ENCODE measurements at places on chromosomes 2 and 18.
A peak's percentile ranks its signal among the peaks of the same experiment; 100 is the strongest.

DNA sequence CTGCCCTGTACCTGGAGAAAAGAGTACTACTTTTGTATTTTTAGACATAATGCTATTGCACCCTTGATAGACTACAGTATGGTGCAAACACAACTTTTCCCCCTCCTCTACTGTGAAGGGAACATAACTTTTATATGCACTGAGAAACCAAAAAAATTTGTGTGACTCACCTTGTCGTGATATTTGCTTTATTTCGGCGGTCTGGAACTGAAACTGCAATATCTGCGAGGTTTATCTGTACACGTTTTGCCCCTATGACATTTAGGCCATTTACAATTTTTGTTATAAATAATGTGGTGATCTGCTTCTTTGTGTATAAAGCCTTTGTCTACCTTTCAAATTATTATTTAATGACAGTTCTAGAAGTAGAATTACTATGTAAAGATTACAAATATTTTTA, 34.4 kb upstream of the AAK1 start:
- DNase-seq, result no peak

DNA sequence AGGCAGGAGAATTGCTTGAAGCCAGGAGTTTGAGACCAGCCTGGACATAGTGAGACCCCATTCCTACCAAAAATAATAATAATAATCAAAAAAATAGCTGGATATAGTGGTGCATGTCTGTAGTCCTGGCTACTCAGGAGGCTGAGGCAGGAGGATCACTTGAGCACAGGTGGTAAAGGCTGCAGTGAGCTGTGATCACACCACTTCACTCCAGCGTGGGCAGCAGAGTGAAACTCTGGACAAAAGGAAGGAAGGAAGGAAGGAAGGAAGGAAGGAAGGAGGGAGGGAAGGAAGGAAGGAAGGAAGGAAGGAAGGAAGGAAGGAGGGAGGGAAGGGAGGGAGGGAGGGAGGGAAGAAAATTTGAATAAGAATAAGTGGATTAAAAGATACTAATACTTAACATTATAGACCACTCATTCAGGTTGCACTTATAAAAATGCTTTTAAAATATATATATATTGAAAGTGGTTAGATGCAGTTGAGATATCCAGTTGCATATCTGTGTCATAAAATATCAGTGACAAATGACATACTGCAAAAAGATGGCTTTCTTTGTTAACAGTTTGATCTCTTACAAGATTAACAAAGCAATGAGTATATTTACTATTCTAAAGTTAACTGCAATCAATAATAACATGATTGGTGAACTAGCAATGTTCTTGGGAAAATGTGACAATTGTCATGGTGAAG, 702.4 kb downstream of the CPS1 start:
- DNase-seq, result no peak

GRCh38 chr2:13308989-13309388, 592.3 kb downstream of the TRIB2 start:
- DNase-seq, result no peak

DNA sequence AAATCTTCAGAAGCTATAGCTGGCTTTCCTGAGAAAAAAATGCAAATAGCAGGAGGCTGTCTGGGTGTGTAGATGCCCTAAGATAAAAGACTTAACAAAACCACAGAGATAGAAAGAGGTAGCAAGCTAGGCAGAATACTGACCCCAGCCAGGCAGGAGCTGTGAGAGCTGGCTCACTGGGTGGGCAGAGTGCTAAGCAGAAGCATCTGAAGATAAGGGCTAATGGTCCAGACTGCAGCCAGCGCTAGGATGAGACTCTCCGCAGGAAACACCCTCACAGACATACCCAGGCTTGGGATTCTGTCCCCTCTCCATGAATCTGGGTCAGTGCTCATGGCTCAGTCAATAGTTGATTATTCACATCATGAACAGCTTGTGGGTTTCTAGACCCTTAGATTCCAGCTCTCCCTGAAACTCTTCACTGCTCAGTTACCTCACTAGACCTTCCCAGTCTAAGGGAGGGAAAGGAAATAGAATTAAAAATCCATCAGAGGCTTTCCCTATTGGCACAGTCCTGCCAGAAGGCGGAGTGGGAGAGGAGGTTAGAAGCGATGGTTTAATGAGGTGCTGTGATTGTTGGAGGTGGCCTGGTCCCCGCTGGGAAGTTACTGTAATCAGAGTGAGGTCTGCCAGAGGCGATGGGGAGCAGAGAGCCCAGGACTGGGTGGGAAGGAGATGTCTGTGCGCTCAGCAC, 21.4 kb upstream of the CCBE1 start:
- no peak for DNase-seq

DNA sequence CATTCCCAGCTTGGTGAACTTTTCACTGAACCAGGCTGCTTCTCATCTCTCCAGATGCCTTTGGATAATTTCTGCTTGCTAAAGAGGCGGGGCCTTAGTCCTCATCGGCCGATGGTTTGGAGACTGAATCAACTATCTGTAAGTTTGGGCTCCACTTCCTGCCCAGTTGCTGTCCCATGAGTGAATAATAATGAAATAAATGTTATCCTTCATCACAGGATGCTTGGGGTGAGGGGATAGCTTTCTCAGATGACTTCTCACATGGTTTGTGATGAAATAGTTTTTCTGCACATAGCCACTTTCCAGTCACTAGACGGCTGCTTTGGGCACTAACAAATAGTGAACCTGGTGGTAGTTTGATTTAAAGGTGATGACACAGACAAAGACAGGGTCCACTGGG, 376.6 kb upstream of the TRIB2 start:
- no peak for DNase-seq

DNA sequence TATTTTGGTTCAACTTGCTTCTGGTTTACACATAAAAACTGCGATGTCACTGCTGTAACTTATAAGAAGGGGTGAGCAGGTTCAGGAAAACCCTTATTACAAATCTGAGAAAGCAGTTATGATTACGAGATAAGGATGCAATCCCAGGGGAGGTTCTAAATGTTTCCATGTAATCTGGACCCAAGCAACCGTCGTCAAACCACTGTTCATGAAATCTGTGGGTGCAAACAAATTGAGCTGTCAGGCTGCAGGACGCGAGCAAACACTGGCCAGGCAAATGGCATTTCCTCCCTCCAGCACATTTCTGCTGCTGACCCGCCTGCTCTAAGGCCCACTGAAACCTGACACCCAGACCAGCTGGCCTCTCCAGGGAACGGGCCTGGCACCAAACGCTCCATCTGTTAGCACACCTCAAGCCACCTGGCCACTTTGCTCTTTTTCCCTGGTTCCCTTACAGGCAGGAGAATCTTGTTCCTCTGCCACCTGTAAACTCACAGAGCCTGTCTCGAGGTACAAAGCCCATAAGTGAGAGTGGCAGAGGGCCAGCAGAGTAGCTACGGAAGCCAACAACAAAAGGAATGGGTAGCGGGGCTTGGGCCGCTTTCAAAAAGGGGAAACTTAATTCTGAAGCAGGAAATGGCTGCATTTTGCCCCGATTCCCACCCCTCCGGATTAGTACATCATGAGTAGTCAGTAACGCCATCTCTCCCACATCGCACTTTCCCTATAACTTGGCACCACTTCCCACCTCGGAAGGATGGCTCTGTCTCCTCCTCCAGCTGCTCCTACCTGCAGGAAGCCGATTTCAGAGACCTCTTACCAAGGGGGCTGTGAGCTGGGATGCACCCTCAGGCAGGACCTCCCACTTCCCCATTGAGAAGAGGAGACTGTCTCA, 26.5 kb downstream of the CRACDL start:
- DNase-seq, result peak; percentile 43

GRCh38 chr2:227783404-227784138, 30.1 kb upstream of the CCL20 start:
- DNase-seq, result no peak

DNA sequence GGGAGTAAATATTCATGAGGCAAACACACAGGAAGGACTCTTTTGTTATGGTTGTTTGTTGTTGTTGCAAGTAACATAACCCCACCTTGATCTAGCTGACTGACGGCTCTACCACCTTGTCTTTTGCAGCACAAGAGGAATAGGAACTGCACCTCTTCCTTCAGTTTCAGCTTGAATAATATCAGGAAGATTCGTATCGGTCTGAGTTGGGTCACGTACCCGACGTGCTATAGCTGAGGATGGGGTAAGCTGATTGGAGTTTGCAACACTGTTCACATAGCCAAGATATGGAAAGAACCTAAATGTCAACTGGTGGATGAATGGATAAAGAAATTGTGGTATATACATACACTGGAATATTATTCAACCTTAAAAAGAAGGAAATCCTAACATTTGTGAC, 14.5 kb upstream of the IL1RN start:
- DNase-seq, result no peak

DNA sequence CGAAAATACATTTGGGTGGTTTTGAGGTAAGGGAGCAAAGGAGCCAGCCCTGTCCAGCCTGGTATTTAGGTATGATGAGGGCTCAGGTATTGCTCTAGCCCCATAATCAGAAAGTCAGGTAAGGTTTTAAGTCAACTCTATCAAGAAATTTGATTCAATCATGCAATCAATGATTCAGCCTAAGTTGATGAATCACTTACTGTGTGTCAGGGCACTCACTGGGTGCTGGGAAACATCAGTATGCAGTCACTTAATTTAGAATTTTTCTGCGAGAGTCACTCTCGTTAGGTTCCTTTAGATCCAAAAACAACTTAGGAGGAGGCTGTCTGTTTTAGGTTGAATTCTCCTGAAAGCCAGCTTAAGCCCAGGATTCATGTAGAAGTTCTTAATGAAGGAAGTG, 17.7 kb upstream of the SERPINB2 start:
- peak; percentile 68 for DNase-seq

DNA sequence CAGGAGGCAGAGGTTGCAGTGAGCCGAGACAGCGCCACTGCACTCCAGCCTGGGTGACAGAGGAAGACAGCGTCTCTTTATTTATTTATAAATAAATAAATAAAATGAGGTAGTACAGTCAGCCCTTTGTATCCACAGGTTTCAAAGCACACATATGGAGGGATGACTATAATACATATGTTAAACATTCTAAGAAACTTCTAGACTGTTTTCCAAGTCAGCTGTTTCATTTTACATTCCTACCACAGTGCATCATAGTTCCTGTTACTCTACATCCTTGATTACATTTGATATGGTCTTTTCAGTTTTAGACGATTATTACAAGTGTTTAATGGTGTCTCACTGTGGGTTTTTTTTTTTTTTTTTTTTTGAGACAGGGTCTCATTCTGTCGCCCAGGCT, 157.6 kb downstream of the ATAD2B start:
- no peak for DNase-seq

- peak; percentile 41 for DNase-seq
Observed at GRCh38 chr2:233422050-233422639, 67.9 kb downstream of the DGKD start.

DNA sequence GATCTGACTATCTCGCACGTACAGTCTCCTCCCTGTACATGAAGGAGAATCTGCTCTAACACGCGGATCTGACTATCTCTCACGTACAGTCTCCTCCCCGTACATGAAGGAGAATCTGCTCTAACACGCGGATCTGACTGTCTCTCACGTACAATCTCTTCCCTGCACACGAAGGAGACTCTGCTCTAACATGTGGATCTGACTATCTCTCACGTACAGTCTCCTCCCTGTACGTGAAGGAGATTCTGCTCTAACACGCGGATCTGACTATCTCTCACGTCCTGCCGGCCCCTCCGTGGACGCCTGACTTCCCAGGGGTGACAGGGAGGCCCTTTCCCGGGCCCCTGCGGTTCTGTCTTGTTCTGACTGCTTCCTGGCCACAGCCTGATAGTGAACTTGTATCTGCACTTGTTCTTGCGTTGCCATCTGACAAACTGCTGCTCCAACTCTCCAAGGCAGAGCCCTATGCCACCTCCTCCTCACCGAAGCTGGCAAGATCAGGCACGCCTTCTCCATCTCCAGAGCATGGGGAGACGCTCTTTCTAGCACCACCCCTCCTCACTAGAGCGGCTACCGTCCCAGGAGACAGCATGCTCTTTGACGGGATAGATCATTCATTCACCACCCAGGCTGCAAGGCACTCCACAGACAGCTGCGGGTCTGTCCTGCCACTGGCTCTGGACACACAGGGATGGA, 238.6 kb downstream of the TWIST2 start:
- no peak for DNase-seq

- DNase-seq, result no peak
Observed at GRCh38 chr2:64218137-64218802, 74.0 kb upstream of the PELI1 start.

DNA sequence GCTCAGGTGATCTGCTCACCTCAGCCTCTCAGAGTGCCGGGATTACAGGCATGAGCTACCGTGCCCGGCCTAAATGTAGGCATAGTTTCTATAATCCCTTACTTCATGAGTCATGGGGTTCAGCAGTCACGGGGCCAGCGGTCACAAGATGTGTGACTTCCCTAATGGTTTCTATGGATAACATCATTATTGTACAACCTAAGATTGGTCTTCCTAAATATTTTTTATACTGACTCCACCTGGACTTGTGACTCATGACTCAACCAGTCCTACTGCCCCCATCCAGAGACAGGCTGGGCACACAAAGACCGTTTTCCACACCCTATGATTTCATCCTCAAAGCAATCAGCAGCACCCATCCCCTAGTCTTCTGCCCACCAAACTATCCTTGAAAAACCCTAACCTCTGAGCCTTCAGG, 15.9 kb downstream of the FAM210A start:
- DNase-seq, result peak; percentile 52

Data from RWPE1 (cell line).